Activated naive CD4-positive, alpha-beta T cell treated with Interleukin-2 at 50 U/mL for 16 hours (primary cell): ENCODE measurements at places on chromosomes 6 and 20.

GRCh38 chr6:71745525-71745924 lies 140.8 kb upstream of the RIMS1 start:
- no peak for DNase-seq

DNA sequence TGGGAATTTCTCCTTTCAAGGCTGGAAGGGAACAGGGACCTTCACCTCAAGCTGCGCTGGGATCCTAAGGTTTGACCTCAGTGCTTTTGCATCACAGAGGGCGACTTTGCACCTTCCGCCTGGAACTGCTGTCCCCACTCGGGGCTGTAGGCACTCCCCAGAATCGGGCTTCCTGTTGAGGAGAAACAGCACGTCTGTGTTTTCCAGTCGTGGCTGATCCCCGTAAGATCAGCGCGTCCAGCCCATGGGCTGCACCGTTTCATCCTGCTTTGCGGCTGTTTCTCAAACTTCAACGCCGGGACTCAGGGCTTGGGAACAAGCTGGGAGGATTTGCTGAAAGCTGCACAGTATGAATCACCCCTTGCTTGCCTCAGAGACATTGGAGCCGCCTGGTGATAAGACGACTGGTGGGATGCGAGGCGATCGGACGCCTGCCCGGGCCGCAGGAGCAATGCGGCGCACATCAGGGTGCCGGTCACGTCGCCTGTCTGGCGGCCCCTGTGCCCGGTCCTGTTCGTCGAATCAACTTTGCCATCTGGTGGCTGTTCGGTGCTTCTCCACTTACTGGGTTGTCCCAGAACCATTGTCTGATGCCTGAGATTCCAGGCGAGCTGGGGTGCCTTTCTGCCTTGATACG lies 53.6 kb upstream of the FRMD1 start:
- DNase-seq, result no peak

GRCh38 chr20:63344616-63345327 lies 16.4 kb downstream of the CHRNA4 start:
- no peak for DNase-seq

DNA sequence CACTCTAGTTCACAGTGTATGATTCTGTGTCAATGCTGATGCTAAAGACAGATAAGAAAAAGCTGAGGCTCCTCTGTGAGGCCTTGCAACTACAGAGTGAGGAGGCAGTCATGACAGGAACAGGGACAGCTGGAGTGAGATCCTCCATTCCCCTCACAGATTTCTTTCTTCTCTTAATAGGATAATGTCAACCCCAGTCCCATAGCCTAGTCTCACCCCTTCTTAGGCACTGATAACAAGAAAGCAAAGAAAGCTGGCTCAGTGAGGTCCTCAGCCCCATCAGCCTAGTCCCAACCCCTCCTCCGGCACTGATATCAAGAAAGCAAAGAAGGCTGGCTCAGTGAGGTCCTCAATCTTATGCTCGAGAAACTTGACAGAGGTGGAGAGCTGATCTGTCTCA lies 2.1 kb upstream of the PTCHD4 start:
- no peak for DNase-seq

- no peak for DNase-seq
Observed at GRCh38 chr20:43565758-43566104, 6.9 kb downstream of the SGK2 start.

DNA sequence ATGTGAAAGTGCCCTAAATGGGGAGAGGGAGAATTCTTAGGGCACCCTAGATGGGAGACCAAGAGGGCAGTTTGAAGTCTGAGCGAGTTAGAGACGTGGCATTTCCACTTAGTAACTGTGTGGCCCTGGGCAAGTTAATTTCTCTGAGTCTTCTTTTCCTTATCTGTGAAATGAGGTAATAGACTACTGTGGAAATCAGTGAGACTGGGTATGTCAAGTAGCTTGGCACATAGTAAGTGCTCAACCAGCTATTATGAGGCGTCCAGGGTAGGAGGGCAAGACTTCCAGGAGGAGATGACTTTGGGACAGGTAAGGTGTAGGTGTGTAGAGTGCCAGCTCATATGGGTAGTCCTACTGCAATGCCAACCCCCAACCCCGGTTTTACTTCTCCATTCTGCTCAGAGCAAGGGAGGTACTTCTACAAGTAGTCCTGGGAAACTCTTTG lies 770 bp downstream of the KIF3B start:
- DNase-seq, result peak; percentile 35

GRCh38 chr6:151993364-151993763 lies 185.9 kb downstream of the ESR1 start:
- DNase-seq, result no peak
